NCI-H1092 treated with DMSO at 0.1 percent for 48 hours (cell line): ENCODE measurements at places on chromosomes 7 and 10.

DNA sequence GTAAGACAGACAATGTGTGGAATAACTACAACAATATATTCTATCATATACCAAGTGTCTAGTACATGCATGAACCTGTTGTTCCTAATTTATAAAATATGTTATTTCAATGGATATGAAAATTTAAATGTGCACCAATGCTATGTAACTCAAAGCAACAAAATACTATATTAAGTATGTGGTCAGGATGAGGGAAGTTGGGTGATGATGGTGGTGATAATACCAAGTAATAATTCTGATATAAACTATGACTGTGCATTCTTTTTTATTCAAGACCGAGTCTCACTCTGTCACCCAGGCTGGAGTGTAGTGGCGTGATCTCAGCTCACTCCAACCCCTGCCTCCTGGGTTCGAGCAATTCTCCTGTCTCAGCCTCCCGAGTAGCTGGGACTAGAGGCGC lies 2.1 kb upstream of the FRA10AC1 start:
- no peak for DNase-seq

GRCh38 chr10:123936426-123936825 lies 44.8 kb upstream of the CPXM2 start:
- DNase-seq, result no peak

GRCh38 chr7:128954150-128954549 lies 16.4 kb downstream of the IRF5 start:
- DNase-seq, result no peak

DNA sequence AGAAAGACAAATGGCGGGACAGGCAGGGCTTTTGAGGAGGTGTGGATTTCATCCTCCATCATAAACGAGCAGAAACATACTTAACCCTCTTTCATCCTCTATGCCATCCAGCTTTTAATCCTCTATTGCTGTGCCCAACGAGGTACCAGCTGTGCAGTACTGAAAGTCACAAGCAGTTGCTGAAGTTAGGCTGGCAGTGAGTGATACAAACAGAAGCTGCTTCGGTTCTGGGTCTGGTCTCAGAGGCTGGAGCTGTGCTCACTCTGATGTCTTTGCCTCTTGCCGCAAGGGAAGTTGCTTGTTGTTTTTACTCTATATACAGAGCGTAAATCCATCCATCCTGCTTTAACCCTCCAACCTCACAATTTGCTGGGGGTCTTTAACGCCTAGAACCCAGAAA lies 235.2 kb downstream of the CELF2 start:
- no peak for DNase-seq
